ENCODE measurements at places on chromosomes 4 and X.

- DNase-seq = no peak
Measured at GRCh38 chr4:186808630-186809018, 85.0 kb upstream of the FAT1 start.

DNA sequence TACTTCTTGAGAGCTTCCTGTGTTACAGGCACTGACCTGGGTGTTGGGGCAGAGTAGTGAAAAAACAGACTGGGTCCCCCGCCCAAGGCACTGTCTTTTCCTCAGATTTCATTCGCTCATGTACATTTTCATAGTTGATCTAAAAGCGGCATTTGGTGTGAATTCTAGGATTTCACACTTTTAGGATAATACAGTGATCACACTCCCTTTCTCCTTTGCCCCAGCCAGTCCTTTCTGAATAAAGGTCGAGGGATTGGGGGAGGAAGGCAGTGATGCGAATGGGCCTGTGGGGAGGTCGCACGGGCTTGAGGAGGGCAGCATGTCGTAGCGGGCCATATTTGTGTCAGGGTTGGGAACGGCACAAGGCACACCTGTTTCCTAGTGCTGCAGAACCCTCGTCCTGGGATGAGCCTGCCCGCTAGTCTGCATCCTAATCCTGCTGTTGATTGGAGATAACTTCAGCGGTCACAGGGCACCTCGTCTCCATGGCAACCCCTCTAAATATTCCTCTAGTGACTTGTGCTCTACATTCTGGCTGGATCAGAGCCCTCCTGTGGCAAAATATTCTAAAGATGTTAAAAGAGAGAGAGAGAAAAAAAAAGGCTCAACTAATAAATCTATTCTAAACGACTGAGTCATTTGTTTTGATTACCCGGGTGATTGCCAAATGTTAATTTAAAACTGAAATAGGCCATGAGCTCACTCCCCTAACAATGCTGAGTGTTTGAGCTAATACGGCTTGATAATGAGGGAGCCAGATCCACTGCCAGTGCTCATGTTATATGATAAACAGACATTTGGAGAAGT is 21.8 kb downstream of the FHL1 start:
- no peak for DNase-seq

- peak; percentile 29 for DNase-seq
Measured at GRCh38 chr4:17809667-17810066, 890 bp downstream of the DCAF16 start.

DNA sequence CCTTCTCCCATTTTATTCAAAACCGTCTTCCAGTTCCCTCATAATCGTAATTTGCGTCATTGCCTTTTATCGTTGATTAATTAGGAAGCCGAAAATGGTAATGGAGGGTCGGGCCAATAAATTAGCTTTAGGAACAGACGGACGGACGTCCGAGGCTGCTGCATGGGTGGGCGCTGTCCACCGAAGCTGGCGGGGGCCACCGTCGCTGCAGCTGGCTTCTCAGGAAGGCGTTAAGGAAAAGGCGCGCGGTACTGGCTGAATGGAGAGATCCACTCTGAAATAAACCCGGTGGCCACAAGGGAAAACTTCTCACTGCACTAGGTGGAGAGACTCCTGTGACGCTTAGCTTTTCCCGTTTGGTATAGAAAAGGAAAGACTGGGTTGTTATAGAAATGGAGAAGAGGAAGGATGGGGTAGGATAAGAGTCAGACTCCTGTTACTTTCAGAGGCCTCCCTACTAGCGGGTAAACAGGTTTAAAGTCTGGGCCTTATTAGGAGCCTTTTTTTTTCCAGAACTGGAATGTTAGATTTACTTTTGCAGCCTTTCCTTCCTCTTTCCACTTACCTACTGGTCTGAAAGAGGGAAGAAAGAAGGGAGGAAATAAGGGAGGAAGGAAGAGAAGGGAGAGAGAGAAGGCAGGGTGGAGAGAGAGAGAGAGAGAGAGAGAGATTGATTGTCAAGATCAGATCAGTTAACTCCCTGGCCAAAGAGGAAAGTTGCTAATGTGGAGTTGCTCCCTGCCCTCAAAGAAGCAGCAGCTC is 11.3 kb upstream of the PRDM8 start:
- DNase-seq = no peak

DNA sequence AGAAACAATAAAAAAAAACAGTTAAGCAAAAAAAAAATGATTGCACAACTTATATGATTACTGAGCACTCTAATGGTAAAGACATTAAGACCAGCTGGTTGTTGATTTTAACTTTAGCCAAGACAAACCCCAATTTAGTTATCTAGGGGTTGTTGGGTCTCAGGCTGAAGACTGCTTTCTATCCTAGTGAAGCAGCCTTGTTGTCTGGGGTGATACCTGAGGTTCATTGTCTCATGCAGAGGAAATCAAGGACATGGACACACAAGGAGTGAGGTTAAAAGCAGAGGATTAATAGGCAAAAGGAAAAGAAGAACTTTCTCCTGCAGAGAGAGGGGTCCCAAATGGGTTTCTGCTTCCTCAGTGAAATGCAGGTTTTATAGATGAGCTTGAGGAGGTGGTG is 40.0 kb upstream of the CYP2U1 start:
- DNase-seq = no peak

DNA sequence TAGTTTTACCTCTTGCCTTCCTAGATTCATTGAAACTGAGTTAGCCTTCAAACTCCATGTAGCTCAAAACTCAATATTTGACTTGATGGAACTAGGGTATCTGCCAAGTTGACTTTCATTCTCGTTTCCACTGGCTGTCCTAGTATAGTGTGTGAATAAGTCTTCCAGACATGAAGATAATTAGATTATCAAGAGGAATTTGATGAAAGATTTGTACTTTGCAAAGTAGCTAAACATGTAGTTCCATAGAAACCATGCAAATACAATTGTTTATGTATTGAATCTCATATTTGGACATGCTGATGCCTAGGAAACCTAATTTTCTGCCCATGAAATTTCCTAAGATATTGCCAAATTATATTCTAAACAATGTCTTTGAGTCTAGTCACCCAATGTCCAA is 297.5 kb downstream of the ARHGAP24 start:
- no peak for DNase-seq

DNA sequence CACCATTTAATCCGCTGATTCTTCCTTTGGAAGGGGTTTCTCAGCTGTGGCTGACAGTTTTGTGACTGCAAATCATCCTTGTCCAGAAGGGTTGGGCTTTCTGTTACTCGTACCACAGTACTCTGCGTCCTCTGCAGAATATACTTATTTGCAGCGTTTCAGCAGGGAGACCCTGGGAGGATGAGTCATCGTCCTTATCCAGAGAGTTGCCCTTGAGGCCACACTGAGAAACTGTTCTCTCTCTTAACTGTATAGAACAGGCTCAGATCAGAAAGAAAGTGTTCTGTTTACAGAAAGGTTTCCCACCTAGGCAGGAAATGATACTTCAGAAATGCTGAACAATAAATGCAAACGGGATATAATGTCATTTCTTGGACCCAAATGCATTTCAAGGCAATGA is 47.8 kb upstream of the DDX53 start:
- DNase-seq = no peak

- DNase-seq = no peak
Measured at GRCh38 chr4:99483636-99484035, 27.2 kb upstream of the C4orf17 start.

DNA sequence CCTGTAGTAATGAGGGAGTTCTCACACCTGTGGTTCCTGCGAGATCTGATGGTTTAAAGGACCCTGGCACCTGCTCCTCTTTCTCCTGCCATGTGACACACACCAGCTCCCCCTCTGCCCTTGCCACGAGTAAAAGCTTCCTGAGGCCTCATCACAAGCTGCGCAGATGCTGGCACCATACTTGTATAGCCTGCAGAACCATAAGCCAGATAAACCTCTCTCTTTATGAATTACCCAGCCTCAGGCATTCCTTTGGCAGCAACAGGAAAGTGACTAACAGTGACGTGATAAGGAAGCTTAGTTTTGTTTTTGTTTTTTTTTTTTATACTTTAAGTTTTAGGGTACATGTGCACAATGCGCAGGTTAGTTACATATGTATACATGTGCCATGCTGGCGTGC is 130.9 kb downstream of the AFAP1 start:
- DNase-seq = no peak

DNA sequence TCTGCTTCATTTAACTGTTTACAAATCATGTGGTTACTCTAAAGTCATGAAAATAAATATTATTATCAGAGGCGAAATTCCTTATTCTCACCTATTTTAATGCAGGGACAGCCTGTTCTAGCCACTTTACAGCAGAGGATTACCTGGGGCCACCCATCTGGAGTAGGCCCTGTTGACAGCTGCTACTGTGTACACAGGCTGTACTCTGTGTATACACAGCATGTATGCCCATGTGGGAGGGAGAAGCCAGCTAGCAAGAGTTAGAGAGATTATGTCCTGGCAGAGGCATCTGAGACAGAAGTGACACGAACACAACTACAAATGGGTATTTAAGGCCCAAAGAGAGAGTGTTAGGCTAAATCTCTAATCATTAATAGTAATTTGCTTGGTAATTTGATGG is 62.1 kb downstream of the GPRIN3 start:
- DNase-seq = no peak

DNA sequence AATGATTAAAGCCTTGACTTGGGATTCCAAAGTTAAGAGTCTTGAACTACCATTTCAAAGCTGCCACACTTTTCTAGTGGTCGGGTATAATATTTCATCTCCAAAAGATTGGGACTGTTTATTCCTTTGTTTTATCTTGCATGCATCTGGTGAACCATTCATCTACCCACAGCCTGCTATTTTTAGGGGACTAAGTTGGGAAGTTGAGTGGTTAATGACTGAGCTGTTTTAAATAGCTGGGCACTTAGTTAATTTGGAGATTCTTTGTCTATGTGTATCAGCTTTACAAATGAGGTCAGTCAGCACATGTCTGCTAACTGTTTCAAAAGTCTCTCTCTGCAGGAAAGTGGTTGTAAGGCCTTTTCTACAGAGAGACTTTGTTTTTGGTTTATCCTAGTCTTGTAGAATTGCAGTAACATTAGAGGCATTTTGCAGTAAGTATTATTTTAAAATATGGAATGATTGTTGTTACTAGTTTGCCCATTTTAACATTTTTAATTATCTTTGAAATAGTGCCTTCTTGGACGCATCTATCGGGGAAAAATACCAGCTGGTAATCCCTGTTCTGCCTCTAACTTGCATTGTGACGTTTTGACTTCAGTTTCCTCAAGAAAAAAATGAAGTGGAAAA is 8.2 kb downstream of the BMP2K start:
- no peak for DNase-seq

- DNase-seq = no peak
Measured at GRCh38 chr4:34766935-34767334, 1477.4 kb downstream of the ARAP2 start.

DNA sequence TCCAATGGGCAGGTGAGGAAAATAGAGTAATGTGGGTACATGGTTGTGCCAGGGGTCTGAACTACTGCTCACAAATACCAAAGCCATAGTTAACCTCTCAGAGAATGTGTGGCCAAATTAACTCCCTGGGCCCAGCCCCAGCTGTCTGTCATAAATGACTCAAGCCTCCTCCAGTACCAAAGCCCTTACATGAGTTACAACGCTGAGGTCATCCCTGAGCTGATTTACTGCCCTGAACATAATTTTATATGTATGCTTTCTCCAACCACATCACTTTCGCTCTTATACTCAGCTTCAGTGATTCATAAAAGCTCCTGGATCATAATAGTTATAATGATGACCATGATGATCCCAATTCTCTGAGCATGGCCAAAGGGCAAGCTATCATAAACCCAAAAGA is 283.9 kb downstream of the NKX6-1 start:
- no peak for DNase-seq

- peak; percentile 43 for DNase-seq
Measured at GRCh38 chrX:1026263-1027015, 186.0 kb downstream of the CRLF2 start.

DNA sequence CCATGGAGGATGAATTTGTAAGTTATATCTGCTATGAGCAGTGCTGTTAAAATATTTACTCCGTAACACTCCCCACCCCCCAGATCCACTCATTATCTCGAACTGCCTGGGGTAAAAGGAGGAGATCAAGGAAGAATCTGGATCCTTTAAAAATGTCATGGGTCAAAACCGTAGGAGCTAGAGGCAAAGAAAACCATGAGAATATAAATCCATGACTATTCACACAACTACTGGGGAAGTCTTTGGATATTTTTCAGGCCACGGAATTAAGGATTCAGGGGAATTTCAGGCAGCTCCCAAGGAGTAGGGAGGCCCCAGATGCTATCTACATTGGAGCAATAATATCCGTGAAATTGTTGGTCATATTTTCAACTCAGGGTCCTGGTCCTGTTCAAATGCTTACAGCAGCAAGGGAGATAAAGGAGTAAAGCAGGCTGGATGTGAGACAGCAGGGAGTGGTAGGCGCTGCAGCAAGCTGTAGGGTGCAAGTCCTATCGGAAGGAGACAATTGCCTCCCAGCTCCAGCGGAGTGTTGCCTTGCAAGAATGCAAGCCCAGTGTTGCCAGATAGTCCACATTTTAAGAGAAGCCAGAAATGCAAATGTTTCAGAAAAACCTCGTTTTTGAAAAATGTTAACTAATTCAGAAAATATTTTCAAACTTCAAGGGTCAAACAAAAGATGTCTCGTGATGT is 116.2 kb upstream of the KIT start:
- no peak for DNase-seq

- peak; percentile 38 for DNase-seq
Measured at GRCh38 chr4:122921971-122922876, at the start of gene NUDT6. TSS of gene NUDT6 (minus strand) at chr4:122922597. CDS start at chr4:122922572, 25 bp downstream.

- DNase-seq = no peak
Measured at GRCh38 chrX:153821066-153821465, 9.3 kb downstream of the PDZD4 start.

- no peak for DNase-seq
Measured at GRCh38 chr4:181437895-181438294, 805.3 kb upstream of the TENM3 start.

- no peak for DNase-seq
Measured at GRCh38 chr4:172947594-172947993, 221.0 kb upstream of the GALNT7 start.

DNA sequence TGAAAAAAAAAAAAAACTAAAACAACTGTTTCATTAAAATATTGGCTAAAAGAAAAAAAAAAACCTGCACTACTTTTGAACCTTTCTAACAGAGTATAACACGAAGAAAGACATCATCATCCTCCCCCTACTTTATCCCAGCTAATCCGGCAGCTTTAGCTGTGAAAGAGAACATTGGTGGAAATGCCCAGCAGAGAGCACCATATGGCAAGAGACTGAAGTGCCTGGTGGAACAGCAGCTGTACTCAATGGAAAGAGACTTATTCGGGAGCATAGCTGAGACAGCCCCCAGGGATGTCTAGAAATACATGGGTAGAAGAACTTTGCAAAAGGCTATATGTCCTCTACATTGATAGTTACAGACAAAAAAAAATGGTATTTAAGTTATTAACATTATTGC is 30.3 kb downstream of the STPG2 start:
- no peak for DNase-seq

DNA sequence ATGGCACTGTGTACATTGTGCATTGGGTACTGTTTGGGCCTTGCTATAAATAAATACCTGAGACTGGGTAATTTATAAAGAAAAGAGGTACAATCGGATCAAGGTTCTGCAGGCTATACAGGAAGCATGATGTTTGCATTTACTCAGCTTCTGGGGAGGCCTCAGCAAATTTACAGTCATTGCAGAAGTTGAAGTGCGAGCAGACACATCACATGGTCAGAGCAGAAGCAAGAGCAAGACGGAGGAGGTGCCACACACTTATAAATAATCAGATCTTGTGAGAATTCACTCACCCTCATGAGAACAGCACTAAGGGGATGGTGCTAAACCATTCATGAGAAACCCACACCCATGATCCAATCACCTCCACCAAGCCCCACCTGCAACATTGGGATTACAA is 505.0 kb downstream of the ARAP2 start:
- no peak for DNase-seq

- DNase-seq = no peak
Measured at GRCh38 chr4:30755346-30755745, 35.2 kb downstream of the PCDH7 start.
